ENCODE measurements at places on chromosomes 5 and 9.

DNA sequence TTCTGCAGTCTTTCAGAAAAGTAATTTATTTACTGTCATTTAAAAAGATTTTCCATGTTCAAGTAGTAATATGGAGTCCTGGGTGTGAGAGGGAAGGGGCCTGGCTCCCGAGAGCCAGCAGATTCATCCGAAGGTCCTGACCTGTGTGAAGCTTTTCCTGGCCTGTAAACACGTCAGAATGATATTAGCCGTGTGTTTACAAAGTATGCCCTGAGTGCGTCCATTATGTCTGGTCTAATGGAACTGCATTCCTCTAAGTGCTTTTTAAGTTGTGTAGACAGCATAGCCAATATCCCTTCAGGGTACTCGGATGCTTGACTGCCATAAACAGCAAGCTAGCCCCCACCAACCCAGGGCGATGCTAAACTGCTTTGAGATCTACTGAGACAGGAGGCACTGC is 495.2 kb downstream of the AGTPBP1 start:
- no peak for DNase-seq

- no peak for DNase-seq
Measured at GRCh38 chr5:1288439-1289335, 6.2 kb downstream of the TERT start.

- no peak for DNase-seq
Measured at GRCh38 chr9:133999851-134000265, 7.7 kb upstream of the VAV2 start.

GRCh38 chr9:109416135-109416706 is 81.9 kb downstream of the PTPN3 start:
- DNase-seq = no peak

- DNase-seq = no peak
Measured at GRCh38 chr9:2019723-2020122, 4.6 kb downstream of the SMARCA2 start.

GRCh38 chr9:81032831-81033230 is 656.5 kb downstream of the TLE1 start:
- no peak for DNase-seq

DNA sequence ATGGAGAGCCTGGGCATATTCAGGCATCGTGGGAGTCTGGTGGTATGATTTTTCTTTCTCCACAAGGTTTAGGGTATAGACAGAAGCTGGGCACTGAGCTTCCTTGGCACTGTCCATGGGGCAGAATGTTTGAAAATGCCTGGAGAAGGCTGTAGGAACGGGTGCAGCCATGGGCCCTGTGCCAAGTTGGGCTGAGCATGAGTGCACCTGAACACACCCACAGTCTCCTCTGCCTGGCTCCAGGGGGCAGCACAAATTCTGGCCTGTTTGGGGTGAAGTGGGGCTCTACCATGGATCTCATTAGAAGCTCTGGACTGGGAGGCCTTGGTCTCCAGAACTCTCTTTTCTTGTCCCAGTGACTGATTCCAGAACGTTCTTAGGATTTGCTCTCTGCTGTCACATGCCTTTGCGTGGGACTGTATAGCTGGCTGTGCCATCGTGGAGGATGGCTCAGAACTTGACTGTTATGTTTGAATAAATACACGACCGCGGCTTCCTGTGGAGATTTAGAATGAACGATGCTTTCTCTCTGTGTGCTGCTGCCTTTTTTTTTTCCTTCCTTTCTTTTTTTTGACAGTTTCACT is 229.8 kb downstream of the FANCC start:
- no peak for DNase-seq

Data from natural killer cell treated with Interleukin-12 subunit alpha and Interleukin-12 subunit beta and Interleukin-15 and Interleukin-18, amount 100 ng/mL, for 72 hours (primary cell).